ENCODE measurements at places on chromosomes 1 and 21.

DNA sequence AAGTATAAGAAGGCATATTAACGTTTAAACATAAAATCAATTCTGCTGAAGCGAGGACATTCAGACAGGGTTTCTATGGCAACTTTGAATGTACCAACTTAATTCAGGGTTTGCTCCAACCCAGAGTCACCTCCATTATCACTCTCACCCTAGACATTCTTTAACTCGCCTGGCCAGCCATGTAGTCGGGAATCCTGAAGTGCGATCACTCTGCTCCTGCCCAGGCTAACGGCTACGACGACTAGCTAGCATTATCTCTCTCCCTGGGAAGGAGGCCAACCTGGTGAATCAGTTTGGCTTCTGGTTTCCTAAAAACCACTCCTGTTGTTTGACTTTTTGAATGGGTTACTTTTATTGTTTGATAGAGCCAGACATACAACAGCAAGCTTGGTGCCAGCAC is 38.9 kb upstream of the ZBTB18 start:
- DNase-seq = no peak

- DNase-seq = no peak
These were observed 12.8 kb downstream of the RRP15 start for GRCh38 chr1:218297867-218298266.

GRCh38 chr1:15153842-15154479 is 414 bp downstream of the TMEM51 start:
- no peak for DNase-seq

GRCh38 chr1:153929981-153930948 is 7.5 kb upstream of the GATAD2B start:
- no peak for DNase-seq
